Caco-2 (cell line): ENCODE measurements at places on chromosomes 16 and 17. TPM values are rescaled to one million over a fixed set of nuclear protein-coding genes. Genes with fewer than 3 reads are reported as not detected.

Gene SMIM36
- total RNA-seq = not detected in 2 replicates

Gene GINS2
- total RNA-seq = 52.5 and 62.9 TPM in 2 replicates

Gene EVPLL
- not detected in 2 replicates for total RNA-seq

Gene SLFN14
- not detected in 2 replicates for total RNA-seq

Gene CRAMP1
- 24.7 and 27.3 TPM in 2 replicates for total RNA-seq
